ENCODE measurements at places on chromosomes 5 and 9. TPM values are rescaled to one million over a fixed set of nuclear protein-coding genes. Genes with fewer than 3 reads are reported as not detected.

Gene C5orf58
- polyA plus RNA-seq: not detected

Gene PROP1
- not detected for polyA plus RNA-seq

Gene IFNK
- not detected for polyA plus RNA-seq

Gene LRRC70
- polyA plus RNA-seq: 0.17 TPM

Gene MTMR12
- polyA plus RNA-seq: 18.0 TPM

Gene DRD1
- polyA plus RNA-seq: not detected

Gene PCDHGC4
- not detected for polyA plus RNA-seq

Gene RLN1
- 3.6 TPM for polyA plus RNA-seq

Gene CAMLG
- polyA plus RNA-seq: 48.2 TPM

Gene FAM221B
- polyA plus RNA-seq: not detected

Gene MSMP
- polyA plus RNA-seq: 1.2 TPM
